ENCODE measurements at places on chromosomes 11 and 22.

GRCh38 chr22:50041361-50042065 is 16.6 kb downstream of the TTLL8 start:
- peak; percentile 63 for DNase-seq

GRCh38 chr11:12167061-12168000 is 56.9 kb downstream of the MICAL2 start:
- DNase-seq = no peak

GRCh38 chr11:79342686-79343085 is 98.1 kb downstream of the TENM4 start:
- no peak for DNase-seq

- no peak for DNase-seq
These were observed 662.0 kb upstream of the CCDC90B start for GRCh38 chr11:83948200-83948599.

DNA sequence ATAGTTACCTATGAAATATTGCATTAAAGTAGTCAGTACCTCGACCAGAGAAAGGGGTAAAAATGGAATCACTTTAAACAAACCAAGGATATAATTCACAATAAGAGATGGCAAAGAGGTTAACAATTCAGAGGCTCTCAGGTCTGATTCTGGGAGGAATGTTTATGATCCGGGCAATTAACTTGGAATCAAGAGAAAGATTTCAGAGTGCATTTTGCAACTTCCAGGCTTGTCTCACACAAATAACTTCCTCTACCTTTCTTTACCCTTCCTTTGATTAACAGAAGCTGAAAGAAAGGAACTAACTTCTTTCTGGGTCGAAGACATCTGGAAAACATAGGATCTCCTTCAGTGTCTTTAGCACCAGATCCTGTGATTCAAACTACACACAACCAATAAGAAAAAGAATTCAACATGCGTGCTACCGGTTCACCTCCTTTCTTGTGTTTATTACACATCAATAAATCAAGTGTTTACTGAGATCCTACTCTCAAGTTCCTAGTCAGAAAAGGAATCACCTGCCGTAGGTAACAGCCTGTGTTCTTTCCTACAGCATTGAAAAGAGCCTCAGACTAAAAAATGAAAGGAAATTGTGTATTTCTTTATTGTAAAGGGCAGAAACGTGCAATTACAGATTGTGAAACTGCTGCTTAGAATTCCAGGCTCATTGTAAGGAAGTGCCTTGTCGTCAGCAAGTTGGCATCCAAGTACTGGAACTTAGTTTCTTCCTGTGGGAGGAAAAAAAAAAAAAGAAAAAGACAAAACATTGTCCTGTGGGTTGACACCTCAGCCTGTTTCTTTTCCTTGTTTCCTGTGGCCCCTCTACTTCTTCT is 29.5 kb downstream of the CARD18 start:
- no peak for DNase-seq

- no peak for DNase-seq
These were observed 23.5 kb upstream of the BLID start for GRCh38 chr11:122139595-122139866.

DNA sequence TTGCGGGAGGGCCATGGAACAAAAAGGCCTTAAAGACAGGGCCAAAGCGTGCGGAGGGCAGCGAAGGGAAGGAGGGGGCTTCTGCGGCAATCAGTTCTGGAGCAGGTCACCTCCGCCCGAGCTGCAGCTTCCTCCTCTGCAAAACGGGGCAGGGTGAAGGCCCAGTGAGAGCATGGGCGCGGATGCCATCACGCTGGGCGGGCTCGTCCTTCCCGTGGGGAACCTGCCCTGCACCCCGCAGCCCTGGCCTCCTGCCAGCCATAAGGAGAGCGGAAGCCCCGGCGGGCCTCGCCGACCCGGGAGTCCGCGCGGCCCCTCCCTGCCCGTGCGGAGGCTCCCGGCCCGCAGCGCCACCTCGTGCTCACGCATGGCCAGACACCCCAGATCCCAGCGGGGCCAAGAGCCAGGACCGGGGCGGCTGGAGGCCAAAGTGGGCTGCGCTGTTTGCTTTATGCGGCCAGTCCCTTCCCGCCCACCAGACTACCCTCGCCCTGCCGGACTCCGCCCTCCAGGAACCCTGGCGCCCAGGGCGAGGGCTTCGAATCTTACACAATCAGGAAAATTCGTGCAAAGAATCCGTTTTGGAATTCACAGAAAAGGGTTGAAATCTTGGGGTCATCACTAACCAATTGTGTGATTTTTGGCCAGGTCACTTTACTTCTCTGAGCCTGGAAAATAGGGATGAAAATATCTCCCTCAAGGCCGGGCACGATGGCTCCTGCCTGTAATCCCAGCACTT is 16.1 kb downstream of the TSKU start:
- DNase-seq = peak; percentile 95

DNA sequence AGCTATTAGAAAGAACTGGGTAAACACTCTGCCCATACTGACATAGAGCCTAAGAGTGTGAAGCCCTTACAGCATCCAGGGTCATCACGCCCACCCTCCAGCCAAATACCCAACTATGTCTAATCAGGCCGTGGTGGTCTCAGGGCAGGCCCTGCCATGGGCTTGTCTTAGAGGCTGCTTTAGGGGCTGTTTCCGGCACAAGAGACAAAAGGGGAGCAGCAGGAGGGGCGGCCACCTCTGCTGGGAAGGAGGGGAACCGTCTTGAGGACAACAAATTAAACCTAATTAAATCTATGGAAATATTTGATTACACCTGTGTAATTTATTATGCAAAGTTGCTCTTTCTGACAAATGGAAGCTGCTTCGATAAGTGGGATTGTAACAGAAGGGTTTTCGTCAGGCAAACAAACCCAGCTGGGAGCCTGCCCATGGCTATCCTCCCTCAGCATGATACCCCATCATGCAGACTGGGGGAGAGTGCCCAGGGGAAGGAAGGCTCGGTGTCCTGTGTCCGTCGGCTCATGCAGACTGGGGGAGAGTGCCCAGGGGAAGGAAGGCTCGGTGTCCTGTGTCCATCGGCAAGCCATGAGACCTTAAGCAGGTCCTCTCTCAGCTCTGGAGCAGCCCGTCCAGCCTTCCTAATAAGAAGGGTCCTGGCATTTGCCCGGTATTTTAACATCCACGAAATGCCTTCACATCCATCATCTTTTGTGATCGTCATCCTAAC is 163.6 kb upstream of the B3GAT1 start:
- DNase-seq = peak; percentile 59

DNA sequence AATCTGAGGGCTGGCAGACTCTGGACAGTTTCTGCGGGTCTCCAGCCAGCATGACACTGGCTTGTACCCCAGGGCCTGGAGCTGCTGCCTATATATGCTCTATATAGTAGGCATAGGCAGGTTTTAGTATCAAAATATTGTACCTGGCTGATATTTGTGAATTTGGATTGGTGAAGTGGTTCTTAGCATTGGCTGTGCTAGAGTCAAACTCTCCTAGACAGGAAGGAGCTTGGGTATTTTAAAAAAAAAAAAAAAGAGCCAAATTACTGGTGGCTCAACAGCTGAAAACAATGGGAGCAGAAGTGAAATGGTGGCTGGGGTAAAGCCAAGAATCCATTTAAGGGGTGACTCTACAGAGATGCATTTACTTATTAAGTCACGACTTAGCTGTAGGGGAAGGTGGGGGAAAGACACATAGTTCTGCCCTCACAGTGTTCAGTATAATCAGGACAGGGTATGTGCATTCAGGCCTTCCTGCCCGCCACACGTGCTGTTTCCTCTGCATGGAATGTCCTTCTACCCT is 11.0 kb upstream of the MTFP1 start:
- DNase-seq = no peak

GRCh38 chr11:44313761-44314489 is 4.0 kb upstream of the ALX4 start:
- no peak for DNase-seq

- DNase-seq = no peak
These were observed 66.9 kb downstream of the BBOX1 start for GRCh38 chr11:27107548-27107947.

GRCh38 chr11:37108436-37109285 is 510.6 kb upstream of the RAG2 start:
- DNase-seq = no peak

DNA sequence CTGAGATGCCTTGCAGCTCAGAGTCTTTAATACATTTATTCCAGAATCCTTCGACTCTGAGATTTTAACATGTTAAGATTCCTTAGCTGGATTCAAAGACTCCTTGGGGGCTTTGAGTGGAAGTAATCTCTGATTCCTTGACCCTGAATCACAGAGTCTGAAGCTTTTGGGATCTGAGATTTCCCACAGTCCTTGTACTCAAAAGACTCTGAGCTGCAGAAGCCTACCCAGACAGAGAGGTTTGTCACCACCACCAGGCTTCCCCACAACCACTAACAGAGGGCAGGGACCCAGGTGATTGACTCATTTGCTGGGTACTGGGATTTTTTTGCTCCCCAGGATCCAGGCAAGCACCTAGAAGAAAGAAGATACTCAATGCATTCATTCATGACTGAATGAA is 1.4 kb upstream of the SERPINH1 start:
- DNase-seq = no peak

DNA sequence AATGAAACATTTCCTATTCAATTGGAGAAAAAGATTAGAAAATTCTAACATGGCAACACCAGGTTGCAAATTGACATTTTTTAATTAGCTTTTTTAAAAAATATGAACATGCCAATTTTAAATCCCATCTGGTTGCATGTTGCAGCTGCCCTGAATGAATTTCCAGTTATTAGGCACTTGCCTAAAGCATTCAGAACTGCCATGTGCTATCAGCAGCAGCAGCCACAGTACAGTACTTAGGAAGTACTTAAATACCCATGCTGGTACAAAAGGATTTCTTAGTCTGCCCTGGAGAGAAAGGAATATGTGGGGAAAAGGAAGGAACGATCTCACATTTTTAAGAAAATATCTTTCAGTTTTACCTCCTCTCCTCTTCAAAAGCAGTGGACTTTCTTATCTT is 46.2 kb downstream of the FAM168A start:
- DNase-seq = no peak

GRCh38 chr11:107573438-107573837 is 7.9 kb upstream of the ALKBH8 start:
- no peak for DNase-seq

DNA sequence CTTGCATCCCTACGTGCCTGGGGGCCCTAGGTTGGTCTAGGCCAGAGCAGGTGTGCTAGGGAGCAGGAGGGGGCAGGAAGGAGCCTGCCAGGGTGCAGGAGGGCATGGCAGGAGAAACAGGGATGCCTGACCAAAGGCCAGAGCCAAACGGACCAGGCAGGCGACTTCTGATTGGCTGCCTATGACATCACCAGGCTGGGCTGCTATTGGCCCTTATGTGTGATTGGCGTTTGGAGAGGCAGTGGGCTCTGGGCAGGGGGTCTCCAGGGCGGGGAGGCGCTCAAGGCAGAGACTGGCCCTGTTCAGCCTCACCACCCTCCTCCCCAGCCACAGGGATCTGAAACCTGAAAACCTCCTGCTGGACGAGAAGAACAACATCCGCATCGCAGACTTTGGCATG is 44.4 kb downstream of the MOB2 start:
- DNase-seq = no peak

DNA sequence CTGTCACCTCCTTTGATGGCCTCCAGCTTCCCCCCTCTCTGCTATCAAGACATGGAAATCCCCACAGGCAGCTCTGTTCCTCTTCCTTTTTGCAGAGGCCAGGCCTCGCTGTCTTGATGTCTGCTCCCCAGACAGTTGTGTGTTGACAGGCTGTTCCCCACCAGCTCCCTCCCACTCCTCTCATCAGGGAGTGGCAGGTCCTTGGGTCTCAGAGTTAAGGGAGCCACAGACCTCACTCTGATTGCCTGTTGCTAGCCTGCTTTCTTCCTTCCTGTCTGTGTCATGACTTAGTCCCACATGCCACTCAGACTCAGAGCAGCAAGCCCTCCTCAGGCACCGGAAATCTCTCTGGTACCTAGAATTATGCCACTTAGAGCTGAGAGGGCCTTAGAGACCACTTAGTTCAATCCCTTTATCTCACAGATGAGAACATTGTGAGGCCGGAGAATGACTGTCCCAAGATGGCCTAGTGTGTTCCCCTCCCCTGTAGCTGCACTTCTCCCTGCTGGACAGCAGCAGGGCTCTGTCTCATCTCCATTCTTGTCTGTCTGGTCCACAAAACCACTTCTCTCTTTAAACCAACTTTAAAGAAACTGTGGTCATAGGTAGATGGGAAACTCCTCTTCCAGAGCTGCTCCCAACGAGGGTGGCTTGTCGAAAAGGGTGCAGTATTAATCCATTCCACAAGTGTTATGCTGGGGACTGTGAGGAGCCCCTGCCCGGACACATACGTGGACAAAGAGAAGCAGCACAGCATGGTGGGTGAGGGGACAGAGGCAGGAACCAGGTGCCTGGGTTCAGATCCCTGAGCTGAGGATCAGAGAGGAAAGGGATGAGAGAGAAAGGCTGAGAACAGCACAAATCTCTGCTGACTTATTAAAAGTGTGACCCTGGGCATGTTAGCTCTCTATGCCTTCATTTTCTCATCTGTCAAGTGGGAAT is 4.2 kb downstream of the AMPD3 start:
- DNase-seq = no peak

DNA sequence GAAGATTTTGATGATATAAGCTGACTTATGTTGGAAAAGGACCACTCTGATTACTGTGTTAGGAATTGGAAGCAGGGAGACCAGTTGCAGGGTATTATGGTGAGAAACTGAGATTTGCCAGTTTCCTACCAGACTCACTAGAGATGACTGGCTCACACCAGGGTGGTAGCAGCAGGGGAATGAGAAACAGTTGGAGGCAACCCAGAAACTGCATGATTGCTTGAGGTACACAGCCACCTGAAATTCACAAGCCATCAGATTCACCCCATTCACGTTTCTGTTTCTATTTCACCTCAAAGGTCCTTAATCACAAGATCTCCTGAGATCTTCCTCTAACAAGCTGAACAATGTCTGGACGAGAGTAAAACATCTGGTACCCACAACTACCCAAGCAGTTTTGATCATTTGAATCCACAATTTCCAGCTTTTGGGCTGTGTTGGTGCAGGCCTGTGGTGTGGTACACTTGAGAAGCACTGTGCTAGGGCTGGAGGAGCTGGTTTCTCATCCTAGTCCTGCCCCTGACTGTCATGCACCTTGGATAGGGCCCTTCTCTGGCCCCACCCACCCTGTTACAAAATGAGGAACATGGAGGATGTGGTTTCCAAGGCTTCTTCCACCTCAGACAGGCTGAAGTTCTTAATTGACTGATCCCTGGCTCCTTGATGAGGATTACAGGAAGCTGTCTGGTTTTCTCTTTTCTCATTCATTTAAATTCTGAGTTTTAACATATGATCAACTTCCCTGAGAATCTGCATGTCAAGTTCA is 233.4 kb downstream of the INSC start:
- no peak for DNase-seq

- no peak for DNase-seq
These were observed 125.2 kb downstream of the ETS1 start for GRCh38 chr11:128462189-128462588.

All from spleen (tissue), 13 donors.